ENCODE measurements at places on chromosomes 1 and 21.

DNA sequence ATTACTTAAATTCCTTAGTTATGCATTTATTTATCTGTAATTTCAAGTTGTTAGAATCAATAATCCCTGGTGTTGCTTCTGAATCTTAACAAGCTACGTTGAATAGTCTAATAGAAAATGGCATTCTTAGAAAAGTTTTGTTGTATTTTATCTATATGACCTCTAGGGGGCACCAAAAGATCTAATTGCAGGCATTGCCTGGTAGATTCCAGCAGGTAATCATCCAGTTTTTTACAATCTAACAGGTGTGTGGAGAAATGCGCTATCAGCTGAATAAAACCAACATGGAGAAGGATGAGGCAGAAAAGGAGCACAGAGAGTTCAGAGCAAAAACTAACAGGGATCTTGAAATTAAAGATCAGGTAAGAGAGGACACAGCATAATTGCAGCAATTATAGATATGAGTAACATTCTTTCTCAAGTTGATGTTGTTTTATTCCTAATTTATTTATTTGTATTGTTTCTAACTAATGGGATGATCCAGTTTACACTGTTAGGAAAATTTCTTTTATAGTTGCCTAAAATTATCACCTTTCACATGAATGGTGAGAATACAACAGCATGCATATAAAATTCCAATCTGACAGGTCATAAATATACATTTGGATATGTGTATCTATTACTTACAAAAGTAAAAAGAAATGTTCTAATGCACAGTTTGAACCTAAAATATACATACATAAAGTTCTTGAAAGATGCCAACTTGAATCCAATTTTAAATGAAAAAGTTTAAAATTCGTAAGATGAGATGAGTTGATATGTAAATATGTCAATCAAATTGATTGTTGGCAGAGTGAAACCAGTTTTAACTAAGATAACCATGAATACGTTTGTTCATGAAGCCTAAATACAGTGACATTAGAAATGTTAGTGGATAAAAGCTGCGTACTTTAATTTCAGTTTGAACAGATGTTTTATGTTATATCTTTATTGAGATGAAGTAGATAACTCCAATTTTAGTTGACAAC lies 88.4 kb downstream of the SDCCAG8 start:
- DNase-seq: peak; percentile 94

DNA sequence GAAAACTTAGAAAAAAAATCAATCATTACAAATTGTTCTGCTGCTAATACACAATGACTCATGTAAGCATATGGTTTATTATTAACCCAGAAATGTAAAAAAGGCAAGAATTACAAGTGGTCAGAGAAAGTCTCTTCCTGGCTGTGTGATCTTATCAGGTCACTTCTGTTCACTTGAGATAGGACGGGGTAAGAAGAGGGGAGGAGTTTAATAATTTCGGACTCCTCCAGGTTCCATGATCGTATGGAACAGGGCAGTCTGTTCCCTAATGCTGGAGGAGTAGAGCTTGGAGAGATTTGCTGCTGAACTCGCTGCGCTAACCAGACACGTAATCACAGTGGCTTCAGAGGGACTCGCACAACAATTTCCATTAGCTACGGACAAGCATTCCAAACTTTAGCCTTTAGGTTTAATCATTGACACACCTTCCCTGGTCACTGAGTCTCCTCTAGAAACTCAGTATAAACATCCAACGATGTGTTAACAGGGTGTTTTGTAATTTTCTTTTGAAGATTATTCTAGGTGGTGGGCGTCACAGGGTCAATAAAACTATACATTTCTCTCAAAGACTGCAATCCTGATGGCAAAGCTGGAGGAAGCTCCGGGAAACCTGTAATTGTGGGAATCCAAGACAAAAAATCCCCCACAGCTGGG lies 1.3 kb downstream of the CRYZ start:
- no peak for DNase-seq

DNA sequence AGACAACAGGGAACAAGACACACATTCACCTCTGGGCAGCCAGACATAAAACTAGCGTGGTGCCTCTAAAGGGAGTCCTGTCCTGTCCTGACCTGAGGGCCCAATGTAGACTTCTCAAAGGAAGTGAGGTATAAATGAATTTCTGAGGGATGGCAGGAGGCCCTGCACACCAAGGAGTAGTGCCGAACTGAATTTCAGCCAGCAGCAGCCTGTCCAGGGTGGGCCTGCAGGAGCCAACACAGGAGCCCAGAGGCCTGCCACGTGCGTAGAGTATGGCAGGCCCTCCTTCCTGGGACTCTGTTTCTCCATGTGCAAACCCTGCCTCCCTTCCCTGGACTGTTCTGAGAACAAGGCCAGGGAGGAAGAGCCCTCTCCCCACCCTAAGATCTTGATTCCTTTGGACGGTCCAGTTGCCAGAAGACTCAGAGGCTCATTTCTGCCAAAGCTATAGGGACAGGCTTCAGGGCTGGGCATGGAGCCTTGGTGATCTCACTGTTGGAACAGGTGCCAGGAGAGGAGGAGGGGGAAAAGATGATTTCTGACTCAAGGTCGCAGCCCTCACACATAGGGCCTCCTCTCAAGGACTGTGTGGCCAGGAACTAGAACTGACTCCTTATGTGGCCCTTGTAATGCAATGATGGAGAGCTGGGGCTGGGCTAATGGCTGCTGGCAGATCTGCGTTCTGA lies 1.8 kb upstream of the FABP3 start:
- DNase-seq: no peak

DNA sequence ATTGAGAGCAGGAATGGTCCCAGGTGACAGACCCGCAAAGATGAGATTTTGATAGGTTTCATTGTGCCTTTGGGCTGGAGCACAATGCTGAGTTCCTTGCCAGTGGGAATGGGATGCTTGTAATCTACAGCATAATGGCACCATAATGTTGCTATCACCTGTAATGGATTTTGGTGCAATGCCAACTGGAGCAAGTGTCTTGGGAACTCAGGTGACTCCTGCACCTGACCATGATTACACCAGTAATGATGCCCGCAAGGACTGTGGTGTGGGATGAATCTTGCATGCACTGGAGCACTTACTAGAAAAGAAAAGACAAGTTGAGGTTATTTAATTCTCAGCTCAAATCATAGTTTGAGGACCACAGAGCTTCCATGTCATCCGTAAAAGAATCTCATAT lies 96.7 kb downstream of the PTPRU start:
- no peak for DNase-seq

- DNase-seq: no peak
Observed at GRCh38 chr1:185956881-185957280, 222.7 kb downstream of the HMCN1 start.

DNA sequence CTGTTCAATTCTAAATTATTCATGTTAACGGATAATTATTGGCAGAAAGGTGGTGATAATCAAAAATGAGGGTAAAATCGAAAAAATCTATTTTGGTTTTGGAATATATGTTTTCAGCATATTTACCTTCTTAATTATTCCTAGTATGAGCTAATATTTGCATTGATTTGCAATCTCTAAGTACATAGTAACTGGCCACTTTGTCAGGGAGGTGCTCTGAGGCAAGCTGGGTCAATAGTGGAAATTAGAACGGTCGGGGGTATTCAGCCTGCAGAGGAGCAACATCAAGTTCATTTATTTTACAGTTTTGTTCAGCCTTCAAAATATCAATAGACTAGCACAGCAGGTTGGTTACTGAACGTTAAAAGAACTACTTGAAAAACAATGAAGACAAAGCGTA lies 1.8 kb downstream of the OTUD7B start:
- DNase-seq: no peak

DNA sequence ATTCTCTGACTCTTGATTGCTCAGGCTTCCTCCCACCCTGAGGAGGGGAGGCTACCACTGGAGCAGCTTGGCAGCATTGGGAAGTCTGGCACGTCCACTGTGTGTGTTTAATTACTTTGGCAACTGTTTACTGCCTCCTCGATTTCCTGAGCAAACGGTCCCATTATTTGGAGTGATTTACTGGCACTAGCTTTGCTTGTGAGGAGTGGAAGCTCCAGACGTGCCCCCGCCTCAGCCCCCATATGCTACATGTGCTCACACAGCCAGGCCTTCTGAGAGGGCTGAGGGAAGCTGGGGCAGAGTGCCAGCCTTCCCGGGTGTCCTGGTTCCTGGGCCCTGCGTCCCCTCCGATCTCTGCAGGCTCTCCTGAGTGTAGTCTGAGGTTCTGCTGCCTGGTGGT lies 306.2 kb downstream of the PTPRU start:
- DNase-seq: no peak

- DNase-seq: no peak
Observed at GRCh38 chr1:228185641-228185965, 20.0 kb downstream of the IBA57 start.

GRCh38 chr1:205043866-205044265 lies 854 bp downstream of the CNTN2 start:
- DNase-seq: no peak

GRCh38 chr1:94854458-94855306 lies 34.5 kb downstream of the SLC44A3 start:
- DNase-seq: peak; percentile 63

DNA sequence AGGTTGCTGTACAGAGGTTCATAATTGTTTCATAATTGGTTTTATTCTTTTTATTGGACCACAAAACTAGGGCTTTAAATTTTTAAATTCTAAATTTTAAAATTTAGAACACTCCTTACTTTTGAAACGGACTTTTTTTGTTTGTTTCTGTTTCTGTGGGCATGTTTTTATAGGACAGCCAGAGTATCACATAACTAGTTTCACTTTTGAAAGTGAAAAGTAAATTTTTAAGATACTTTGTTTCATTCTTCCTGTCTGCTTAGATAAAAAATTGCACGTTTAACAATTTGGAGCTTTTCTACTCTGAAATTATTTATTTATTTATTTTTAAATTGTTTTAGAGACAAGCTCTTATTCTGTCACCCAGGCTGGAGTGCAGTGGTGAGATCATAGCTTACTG lies 29.7 kb downstream of the MDM4 start:
- DNase-seq: no peak

DNA sequence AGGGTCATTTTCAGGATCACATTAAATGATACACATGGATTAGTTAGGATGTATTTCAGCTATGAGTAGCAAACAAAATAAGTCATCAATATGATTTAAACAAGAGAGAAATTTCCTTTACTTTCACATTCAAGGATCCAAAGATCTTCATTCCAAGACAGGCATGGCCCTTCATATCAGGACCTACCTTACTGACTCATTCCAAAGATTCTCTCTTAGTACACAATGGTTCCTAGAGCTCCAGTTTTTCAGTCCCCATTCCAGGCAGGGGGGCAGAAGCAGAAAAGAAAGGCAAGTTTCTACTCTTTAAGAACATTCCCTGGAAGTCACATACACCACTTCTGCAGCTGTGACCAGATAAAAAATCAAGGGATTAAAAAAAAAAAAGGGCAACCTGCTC lies 23.7 kb downstream of the RGS2 start:
- no peak for DNase-seq

DNA sequence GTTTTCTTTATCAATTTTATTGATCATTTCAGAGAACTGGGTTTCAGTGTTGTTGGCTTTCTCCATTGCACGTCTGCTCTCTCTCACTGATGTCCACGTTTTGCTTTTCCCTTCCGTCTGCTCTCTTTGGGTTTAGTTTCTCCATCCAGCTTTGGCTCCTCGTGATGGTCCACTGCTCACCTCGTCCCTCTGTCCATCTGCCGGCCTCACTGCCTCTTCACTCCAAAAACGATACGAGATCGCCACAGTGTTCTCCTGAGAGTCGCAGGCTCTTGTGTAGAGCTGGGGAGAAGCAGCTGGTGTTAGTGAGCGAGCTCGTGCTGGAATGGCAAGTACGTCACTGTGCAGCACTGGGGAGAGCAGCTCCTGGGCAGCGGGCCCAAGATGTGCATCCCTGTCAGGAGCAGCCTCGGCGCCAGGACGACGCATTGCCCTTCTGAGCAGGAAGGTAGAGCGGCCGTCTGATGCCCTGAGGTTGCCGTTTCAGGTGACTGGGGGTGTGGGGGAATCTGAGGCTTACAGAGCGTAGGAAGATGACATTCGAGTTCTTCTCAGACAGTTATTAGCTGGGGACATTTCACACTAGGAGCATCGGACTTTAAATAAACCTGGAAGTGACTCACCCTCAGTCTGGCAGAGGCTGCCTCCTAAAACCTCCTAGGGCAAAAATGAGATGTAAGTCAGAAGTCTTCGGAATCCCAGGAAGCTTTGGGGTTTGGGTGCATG lies 31.4 kb upstream of the PCBP3 start:
- peak; percentile 42 for DNase-seq

DNA sequence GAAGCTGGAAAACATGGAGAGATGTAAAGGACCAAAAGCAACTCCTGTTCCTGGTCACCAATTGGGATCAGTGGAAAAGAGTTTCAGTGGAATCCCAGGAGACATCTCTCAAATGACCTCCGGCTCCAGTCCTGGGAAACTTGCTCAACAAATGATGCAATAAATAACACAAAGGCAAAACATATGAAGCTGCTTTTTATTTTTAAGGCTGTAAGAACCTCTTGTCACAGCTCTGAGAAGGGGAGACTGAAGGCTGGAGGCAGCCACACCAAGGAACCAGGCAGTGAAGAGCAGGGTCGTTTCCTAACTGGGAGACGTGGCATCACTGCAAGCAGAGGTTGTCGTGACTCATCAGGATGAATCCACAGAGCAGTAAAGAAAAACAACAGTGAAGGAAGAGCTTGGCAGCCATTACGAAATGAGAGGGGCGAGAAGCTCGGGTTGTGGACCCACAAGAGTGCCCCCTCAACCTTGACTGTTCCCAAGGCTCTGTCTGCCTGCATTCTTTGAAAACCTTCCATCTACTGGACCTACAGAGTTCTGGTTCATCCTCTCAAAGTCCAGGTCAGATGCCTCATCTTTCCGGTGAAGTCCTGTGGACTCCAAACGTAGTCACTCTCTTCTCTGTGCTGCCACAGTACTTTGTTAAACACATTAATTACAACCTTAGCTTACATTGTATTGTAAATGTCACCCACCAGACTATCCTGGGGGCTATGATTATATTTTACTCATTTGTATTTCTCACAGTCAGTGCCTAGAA lies 32.1 kb downstream of the JAK1 start:
- no peak for DNase-seq

- DNase-seq: peak; percentile 67
Observed at GRCh38 chr1:59520827-59521418, 224.0 kb downstream of the FGGY start.

- DNase-seq: no peak
Observed at GRCh38 chr1:107965110-107965991, at the start of gene VAV3. VAV3 (minus strand) TSS chr1:107965180; CDS start chr1:107964869, 311 bp downstream.

GRCh38 chr1:89167590-89168230 lies 8.1 kb downstream of the GBP7 start:
- DNase-seq: no peak

DNA sequence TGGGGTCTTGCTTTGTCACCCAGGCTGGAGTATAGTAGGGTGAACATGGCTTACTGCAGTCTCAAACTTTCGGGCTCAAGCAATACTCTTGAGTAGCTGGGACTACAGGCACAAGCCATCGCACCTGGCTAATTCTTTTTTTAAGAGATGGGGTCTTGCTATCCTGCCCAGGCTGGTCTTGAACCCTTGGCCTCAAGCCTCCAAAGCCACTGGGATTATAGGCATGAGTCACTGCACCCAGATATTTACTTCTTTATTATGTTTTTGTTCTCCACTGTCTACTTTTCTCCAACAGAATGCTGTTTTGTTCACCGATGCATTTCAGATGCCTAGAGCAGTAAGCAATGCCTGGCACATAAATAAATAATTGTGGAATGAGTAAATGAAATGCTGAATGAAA lies 72.4 kb downstream of the ADCY10 start:
- DNase-seq: no peak
